ENCODE measurements at places on chromosomes 6 and 20.

- DNase-seq, result no peak
Observed at GRCh38 chr6:8325743-8326142, 109.6 kb downstream of the SLC35B3 start.

GRCh38 chr6:124148236-124148957, 344.7 kb downstream of the NKAIN2 start:
- no peak for DNase-seq

DNA sequence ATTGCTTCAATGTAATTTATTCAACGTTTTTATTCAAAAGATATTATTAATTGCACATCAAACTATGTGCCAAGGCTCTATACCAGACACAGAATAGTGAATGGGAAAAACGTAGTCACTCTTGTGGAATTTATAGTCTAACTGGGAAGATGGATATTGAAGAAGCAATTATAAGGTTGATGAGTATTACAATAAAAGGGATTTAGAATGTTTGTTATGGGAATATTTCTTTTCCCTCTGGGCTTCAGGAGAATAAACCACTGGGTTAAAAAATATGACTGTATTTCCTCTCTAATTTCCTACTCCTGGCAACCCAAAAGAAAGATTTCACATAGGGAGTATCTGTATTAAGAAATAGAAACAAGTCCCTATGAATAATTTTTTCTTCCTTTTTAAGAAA, 25.1 kb upstream of the UTRN start:
- DNase-seq, result no peak

DNA sequence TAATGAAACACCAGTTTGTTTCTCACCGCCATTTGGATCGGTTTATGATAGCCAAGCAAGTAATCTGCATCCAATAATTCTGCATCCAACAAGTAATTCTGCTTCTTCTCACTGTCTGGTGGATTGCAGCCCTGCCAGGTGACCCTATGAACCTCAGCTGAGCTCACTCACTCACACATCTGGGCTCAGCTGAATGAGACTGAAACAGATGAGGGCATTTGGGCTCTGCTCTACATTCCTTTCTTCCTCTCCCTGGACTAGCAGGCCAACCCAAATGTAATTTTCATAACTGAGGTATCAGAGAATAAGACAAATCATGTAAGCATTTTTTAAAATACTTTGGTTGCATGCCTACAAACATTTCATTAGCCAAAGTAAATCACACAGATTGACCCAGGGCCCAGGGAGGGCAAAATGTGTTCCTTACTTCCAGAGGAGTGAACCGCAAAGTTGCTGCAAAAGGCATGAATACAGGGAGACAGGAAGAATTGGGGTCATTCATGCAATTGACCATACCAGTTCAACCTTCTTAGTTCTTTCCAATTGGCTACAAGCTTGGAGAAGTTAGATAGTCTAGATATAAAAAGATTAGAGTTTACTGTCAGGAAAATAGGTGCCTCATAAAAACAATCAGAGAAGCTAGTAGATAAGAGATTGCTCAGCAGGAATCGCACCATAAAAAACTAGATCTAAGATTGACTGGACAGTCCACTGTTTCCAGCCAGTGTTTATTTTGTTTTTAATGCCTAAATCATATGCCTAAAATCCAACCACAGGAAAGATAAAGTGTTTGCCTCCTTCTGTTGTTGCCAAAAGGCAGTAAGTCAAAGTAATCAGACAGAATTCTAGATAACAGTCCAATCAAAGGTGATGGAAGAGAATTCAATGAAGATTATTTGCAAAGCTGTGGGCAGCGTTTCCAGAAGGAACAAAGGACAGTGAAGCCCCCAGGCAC, 43.7 kb downstream of the CBLN4 start:
- no peak for DNase-seq

DNA sequence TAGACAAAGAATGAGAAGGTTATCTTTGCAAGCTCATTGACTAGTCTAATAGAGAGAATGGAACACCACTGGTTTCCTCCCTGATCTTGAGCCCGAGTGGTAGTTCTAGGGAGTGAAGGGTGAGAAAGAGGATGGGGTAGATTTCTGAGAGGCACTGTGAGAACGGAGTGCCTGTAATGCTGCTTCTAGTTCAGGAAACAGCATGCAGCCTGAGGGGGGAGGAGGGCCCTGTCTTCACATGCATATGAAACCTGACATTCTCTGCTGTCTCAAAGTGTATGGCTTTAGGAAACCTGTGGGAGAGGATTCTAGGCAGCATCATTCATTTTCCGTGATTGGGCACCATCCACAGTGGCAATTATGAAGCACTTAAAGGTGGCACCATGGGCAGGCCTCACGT, 259.4 kb upstream of the MAN1A1 start:
- no peak for DNase-seq

DNA sequence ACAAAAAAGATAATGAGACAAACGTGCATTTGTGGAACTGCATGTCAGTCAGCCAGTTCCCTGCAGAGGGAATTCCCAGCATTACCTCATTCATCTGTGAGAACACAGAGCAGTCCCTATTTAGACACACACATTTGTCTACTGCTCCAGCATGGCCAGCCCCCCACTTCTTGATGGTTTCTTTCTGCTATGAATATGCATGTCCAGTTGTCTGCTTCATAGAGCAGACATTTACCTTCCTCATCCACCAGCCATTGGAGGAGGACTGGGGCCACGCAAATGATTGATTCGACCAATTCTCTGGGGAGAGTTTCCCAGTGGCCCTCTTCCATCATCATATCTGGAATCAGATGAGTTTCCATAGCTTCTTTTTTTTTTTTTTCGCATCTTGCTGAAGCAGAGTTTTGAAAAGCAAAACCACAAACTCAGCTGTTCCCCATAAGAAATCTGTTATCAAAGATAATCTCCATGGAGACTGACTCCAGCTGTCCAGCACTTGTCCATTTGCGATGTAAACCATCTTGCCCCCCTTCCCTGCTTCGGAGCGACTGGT, 11.8 kb downstream of the ENPP1 start:
- no peak for DNase-seq

DNA sequence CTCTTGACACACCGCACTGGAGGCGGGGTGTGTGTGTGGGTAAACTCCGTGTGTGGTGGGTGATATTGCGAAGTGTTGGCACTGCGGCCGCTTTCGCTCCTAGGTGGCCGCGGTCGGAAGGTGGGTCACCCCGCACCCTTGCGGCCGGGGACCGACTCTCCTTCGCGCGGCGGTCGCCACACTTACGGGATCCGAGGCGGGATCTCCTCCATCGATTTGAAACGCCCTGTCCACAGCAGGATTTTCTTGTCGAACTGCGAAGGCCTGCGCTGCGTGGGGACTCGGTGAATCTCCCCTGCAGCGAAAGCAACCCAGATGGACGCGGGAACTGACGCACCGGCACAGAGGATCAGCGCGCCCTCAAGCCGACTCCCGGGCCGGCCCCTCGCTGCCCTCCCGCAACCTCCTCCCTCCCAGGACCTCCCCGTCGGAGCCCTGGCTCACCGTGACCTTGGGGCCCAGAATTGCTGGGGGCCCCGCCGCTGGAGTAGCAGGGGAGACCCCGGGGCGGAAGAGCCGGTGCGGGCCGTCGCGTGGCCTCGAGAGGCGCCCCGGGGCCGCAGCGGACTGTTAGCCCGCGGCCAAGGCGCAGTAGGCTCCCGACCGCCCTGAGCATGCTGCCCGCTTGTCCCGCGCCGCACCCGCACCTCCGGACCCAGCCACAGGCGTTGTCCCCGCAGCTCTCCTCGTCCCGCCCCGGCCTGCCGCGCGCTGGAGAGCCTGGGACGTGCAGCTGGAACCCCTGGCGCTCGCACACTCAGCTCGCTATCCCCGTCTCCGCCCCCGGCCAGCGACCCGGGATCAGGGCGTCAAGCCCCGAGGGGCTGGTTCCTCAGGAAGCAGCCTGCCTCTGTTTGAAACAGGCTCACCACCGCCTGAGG, at the start of gene FAM162B:
FAM162B (minus strand) TSS at position 759 of the 881 bp plus-strand sequence; CDS start at position 616, 143 bp downstream.
- DNase-seq, result no peak

DNA sequence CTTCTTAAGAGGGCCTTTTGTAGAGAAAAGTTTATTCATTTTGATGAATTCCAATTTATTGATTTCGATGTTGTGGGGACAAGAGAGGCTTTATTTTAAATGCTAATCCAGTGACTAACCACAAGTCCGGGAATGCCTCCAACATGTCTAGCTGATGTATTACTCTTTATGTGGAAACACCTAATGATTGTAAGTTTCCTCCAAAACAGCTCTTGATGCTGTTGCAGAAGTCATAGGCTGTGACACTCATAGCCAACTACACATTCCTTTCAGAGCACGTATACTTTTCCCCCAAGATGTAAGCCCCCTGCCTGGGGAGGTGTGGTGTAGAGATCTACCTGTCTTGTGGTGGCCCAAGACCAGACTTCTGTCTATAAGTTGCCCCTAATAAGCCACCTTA, 61.3 kb upstream of the RNF24 start:
- DNase-seq, result no peak

- no peak for DNase-seq
Observed at GRCh38 chr6:132410830-132411229, 9.6 kb upstream of the MOXD1 start.

GRCh38 chr6:160952633-160953281, 38.8 kb upstream of the MAP3K4 start:
- DNase-seq, result no peak

DNA sequence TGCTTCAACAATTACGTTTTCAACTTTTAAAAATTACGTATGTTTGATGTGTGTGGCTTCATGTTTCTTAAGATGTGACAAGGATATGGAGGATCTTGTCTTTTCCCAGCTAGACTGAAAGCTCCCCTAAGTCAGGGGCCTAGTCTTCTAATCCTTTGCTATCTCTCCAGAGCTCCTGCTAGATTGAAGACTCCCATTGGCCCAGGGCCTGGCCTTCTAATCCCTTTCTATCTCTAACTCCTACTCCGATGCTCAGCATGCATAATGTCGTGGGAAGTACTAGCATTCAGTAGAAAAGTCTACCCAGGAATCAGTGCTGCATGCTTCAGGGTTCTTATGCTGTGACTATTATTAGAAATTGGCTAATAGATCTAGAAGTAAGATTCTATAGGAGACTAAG, 144.8 kb upstream of the SUPT3H start:
- DNase-seq, result no peak

DNA sequence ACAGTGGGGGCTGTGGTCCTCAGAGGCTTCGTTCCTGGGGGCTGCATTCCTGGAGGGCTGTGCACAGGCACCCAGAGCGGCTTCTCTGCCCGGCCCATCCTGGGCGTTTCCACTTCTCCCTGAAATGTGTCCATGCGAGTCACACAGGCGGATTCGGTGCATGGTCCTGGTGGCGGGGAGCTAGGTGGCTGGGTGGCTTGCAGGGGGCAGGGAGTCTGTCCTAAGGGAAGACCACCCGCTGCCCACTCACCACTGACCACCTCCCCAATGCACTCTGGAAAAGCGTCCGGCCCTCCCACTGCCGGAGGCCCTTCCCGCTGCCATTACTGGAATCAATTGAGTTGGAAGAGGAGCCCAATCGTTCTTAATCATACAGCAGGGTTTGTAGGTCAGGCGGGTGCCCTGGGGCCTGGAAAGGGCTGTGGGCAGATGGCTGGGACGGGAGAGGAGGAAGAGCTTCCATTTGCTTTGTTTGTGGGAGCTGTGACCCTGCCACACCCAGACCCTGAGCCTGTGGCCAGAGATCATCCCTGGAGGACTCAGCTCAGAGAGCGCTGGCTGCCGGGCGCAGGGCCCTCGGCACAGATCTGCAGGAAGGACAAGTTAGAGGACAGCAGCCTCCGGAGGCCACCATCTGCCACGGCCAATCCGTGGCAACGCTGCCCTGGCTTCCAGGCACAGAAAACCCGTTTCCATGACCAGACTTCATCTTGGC, 6.4 kb downstream of the CHRNA4 start:
- DNase-seq, result no peak

GRCh38 chr6:17336425-17336824, 55.3 kb downstream of the RBM24 start:
- DNase-seq, result no peak

GRCh38 chr20:49668181-49668877, 45.3 kb downstream of the B4GALT5 start:
- peak; percentile 27 for DNase-seq

DNA sequence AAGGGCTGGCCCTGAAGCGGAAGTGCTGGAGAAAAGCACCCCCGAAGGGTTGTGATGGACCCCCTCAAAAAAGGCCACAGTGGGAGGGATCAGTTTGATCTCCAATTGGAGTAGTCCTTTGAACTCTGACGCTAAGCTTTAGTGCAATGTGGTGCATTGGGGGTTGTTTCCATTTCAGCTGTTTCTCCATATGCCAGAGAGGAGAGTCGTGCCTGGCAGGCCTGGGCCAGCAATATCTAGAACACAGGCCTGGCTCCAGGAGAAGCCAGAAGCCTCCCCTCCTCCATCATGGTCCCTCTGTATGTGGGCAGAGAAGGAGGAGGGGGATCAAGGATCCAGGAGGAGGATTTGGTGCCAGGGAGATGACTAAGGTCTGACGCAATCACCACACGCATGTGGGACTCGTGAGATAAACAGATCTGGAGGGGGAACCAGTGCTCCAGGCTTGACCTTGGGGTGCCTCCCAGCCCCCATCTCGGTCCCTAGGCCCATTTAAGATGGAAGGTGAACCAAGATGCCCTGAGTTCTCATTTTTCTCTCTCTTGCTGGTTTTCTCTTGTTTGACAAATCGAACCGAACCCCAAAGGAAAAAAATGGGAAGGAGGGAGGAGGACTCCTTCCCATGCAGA, 517.4 kb upstream of the JARID2 start:
- DNase-seq, result no peak

DNA sequence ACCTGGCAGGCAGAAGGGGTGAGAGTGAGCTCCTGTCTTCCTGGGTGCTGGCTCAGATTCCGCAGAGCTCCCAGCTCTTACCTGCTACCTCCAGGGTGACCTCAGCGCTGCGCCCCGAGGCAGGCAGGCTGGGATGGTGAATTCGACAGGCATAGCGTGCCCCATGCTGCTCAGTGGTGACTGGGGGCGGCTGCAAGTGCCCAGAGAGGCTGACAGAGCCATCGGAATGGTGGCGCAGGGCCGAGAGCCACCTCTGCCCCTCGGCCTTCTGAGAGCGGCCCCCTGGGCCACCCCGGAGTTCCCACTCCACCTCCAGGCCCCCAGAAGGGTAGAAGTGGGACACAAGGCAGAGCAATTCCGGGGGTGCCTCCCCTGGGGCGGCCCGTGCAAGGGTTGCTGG, 5.5 kb upstream of the RGL2 start:
- no peak for DNase-seq

DNA sequence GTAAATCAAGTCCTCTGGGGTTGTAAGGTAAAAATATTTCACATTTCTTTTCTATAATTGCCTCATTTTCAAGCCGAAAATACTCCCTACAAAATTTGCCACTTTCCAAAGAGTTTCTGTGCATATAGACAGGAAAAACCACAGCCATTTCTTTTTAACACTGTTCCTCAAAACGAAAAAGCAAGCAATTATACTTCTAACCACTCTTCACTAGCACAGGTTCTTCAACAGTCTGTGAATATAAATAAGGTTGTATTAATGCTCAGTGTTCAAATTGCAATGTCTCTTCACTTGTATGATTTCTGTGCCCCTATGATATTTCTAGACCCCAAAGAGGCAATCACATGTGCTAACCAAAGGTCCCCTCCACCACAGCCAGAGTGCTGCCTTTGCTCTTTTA, 206.0 kb downstream of the SIM1 start:
- no peak for DNase-seq
